ENCODE measurements at places on chromosomes 16 and 17.

DNA sequence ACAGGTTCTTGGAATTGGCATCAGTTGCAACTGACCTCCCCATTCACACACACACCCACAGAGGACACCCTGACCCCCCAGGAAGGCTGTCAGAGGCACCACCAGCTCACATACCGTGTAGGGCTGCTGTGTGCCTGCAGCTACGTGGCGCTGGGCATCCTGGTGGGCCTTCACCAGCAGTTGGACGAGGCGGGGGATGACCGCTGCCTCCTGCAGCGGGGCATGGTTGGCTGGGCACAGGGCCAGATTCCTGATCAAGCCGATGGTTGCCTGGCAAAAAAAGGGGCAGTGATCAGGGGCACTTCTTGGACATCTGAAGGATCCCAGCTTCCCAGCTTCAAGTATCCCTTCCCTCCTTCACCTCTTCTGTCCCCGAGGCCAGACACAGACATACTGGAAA, 24.2 kb upstream of the HAP1 start:
- DNase-seq, result no peak

GRCh38 chr16:68155425-68155824, 70.3 kb downstream of the NFATC3 start:
- no peak for DNase-seq

- no peak for DNase-seq
These were observed 3.6 kb upstream of the TUBG2 start for GRCh38 chr17:42655528-42655927.

- no peak for DNase-seq
These were observed 461.2 kb upstream of the CDH5 start for GRCh38 chr16:65905331-65905730.

GRCh38 chr17:17590141-17590751, 1.3 kb downstream of the PEMT start:
- no peak for DNase-seq

DNA sequence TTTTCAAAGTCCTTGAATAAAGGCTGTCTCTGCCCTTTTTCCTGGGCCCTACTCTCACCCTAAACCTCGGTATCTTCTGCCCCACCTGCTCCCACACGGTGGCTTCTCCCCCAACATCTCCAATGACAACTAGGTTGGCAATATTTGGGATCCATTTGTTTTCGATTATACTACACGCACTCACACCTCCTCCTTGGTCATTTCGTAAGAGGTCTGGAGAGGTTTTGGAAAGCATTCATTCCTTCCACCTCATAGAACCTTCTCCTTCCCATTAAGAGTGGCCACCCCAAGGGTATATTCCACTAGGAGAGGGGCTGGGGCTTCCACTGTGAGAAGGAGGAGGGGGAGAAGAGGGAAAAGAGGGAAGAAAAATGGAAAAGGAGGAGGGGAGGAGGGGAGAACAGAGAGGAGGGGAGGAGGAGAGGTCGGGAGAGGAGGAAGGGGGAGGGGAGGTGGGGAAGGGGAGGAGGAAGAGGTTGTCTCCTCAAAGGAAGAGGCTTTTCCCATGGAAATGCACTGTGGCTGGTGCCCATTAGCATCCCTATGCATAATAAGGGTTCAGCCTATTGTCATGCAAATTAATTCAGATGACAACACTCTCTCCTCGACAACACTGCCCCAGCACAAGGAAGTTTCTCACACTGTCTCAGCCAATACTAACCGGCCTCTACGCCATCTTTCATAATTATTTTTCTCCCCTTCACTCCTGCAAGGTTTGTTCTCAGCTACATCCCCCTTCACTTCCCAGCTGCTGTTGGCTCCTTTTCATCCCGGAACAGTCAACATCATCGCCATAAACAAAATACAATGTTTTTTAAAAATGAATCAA, 30.0 kb downstream of the SOX9 start:
- DNase-seq, result no peak

DNA sequence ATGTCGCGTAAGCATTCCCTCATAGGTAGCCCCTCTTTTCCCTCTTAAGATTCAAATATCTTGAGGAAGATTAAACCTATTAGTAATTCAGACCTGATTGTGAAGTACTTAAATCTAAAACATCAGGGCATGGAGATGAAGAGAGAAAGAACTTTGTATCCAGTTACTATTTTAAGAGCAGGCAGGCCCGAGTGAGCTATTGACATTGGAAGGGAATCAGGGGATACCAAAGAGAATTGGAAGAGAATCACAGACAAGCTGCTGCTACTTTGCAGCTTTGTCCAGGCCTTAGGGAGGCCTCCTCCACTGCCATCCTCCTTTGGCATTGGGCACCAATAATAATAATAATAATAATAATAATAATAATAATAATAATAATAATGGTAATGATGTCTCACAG, 170.5 kb downstream of the MRTFB start:
- no peak for DNase-seq

- no peak for DNase-seq
These were observed 144.6 kb downstream of the FOXL1 start for GRCh38 chr16:86722970-86723369.

- DNase-seq, result no peak
These were observed 6.7 kb downstream of the KRTAP1-5 start for GRCh38 chr17:41020336-41020735.

- no peak for DNase-seq
These were observed 39.9 kb downstream of the XPO6 start for GRCh38 chr16:28171816-28172215.

DNA sequence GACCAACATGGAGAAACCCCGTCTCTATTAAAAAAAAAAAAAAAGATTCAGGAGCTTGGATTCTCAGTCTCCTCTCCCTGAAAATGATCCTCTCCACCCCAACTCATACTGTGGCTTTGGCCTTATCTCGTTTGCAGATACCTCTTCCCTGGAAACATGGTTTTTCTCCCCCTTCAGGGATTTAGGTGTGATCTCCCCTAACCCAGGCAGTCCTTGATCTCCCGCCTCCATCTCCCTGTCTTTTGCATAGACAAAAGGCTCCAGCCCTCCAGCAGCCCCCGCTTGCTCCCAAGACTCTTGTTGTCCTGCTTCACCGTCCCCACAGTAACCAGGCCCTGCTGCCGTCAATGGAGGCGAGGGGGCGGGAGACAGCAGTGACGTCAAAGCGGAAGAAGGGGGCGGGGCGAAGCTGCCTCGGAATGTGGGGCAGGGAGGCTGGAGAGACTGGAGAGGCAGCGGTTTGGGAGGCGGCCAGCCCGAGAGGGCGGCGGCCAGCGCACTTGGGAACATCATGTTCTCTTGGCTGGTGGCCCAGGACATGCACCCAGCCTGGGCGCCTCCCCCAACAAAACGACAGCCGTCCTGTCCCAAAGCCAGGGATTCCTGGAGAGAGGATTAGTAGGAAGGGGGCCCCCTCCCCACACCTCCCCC, 1.9 kb upstream of the PER1 start:
- peak; percentile 98 for DNase-seq

DNA sequence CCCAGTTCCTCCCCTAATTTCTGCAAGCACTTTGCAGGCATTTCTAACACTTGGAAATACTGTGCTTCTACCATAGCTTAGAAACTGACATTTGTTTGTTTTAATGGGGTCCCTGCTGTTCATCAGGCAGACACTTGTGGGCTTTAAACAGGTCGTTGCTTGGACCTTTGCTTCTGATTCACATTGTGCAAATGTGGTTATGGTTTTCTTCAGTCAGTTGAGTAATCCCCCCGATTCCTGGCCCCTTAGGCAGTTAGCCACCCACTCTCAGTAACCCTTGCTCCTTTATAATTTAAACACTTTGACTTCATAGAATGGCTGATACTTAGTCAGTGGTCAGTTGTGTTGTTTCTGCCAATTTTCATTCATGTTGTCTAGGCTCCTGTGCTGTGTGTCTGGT, 39.4 kb downstream of the SLC47A1 start:
- DNase-seq, result no peak

- no peak for DNase-seq
These were observed 17.1 kb upstream of the ATP6V0A1 start for GRCh38 chr17:42441371-42442195.

GRCh38 chr16:20844588-20844987, 38.3 kb downstream of the REXO5 start:
- DNase-seq, result no peak

DNA sequence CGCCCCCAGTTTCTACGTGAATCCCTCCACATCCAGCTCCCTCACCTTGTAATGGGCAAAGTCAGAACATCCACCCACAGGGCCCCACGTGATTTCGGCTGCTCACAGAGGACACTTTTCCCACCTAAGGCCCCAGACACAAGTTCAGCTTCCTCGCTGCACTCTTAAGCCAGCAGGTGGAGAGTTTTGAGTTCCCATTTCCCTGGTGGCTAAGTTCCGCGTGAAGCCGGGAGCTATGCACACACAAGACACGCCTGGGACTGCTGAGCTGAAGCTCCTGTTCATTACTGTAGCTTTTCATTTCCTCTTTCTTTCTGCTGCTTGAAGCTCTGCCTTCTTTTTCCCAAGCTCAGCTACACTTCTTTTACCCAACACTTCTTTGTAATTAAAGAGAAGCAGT, 273.8 kb downstream of the NPIPA8 start:
- no peak for DNase-seq

GRCh38 chr17:79915850-79916430, 76.7 kb upstream of the CBX4 start:
- no peak for DNase-seq

GRCh38 chr16:79436885-79437284, 163.7 kb downstream of the MAF start:
- DNase-seq, result no peak

GRCh38 chr16:64540434-64540833, 581.4 kb downstream of the CDH11 start:
- DNase-seq, result no peak

DNA sequence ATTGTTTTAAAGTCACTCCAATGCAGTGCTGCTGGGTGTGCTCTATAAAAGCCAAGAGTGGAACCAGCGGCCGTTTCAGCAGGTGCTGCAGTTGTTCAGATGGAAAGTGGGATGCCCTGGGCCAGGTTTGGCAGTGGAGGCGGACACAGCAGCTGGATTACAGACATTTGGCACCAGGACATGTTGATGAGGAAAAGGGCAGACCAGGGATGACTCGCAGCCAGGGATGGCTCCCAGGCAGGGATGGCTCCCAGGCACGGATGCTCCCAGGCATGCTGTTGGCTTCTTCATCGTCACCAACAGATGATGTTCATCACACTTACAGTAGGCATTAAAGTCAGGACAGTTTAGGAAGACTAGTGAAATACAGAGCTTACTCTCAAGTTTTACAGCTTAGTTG, 10.0 kb downstream of the GAN start:
- no peak for DNase-seq

- DNase-seq, result no peak
These were observed 61.0 kb downstream of the SLC39A11 start for GRCh38 chr17:73031472-73031871.

GRCh38 chr16:31480851-31481536, 1.9 kb upstream of the SLC5A2 start:
- DNase-seq, result no peak

DNA sequence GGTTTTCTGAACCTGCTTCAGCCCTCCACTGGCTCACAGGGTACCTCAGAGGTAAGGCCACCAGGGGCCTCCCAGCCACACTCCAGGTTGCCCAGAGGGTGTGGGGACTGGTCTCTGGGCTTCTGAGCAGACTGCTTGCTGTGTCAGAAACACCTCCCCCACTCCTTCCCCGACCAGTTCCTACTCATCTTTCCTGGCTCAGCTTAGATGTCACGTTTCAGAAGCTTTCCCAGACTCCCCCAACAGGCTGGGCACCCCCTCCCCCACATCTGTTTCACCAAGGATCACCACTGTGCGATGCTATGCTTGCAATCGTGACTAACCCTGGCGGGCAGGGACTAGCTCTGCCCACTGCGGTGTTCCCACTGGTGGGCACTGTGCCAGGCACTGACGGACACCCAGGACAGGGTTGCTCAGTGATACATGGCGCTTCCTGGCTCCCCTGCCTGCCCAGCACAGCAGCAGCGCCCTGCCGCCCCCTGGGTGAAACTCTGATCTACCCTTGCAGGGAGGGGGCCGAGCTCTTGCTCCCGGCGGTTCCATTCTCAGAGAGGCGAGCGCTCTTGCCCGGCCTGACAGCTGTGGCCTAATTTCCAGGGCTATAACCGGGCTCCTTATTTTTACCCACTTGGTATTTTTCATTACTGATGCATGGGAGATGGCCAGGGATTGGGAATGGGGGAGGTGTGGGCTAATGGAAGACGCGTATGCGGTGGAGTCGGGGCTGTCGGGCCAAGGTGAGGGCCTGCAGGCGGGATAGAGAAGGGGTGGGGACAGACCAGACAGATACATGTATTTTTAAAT, 29.4 kb upstream of the MTSS2 start:
- peak; percentile 50 for DNase-seq

- no peak for DNase-seq
These were observed 45.9 kb downstream of the MAPT start for GRCh38 chr17:45940293-45940692.

DNA sequence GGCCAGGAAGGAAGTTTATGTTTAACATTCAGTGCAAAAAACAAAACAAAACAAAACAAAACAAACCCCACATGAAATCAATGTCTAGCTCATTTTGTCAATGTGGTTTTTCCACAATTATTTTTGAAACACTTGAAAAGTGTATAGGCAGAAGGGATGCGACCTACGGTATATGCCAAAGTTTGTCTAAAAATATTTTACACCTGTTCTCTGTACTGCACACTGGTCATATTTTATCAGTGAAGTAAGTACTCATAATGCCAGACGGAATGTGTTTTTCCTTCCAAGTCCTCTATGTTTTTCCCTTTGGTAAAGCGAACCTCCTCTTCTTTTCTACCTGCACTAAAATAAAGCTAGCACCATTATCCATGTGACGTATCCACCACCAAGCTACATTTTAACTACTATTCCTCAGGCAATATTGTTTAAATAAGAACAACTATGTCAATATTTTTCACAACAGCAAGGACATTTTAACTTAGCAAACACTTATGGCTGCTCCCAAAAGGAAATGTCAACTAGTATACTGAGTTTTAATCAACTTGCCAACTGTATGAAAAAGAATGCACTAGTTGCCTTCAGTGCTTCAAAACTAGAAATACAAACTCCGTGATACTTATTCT, 10.3 kb downstream of the TOB1 start:
- no peak for DNase-seq

GRCh38 chr17:65268832-65269231, 131.7 kb downstream of the RGS9 start:
- DNase-seq, result no peak

GRCh38 chr17:36001110-36001771, at the start of gene CCL15:
TSS of gene CCL15 (minus strand) at chr17:36001553. CDS start at chr17:36001492, 61 bp downstream.
- no peak for DNase-seq

GRCh38 chr17:2862197-2862596, 66.0 kb downstream of the RAP1GAP2 start:
- no peak for DNase-seq

- no peak for DNase-seq
These were observed 111.3 kb upstream of the WSCD1 start for GRCh38 chr17:5958850-5959249.

All from NCI-H1694 (cell line).